T-helper 2 cell (primary cell): ENCODE measurements at places on chromosomes 3 and 15.

- DNase-seq, result no peak
Observed at GRCh38 chr3:145698749-145699148, 462.2 kb downstream of the PLOD2 start.

GRCh38 chr3:160343132-160343531 is 55.9 kb downstream of the IFT80 start:
- DNase-seq, result no peak

- peak; percentile 65 for DNase-seq
Observed at GRCh38 chr15:44729408-44730127, 6.8 kb upstream of the TRIM69 start.

DNA sequence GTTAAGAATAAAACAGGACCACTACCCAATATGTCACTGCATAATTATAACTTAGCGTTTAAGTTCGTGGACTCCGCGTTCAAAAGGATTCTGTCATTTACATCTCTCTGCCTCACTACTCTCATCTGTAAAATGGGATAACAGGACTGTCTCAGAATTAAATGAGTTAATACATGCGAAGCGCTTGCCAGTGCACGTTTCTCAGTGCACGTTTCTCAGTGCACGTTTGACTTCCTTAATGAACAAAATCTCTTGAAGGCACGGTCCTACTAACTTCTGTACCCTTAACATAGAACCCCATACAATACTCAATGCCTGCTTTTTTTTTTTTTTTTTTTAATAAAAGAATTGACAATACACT is 499 bp downstream of the RABL3 start:
- DNase-seq, result no peak

GRCh38 chr15:91889111-91889815 is 35.8 kb downstream of the SLCO3A1 start:
- no peak for DNase-seq

DNA sequence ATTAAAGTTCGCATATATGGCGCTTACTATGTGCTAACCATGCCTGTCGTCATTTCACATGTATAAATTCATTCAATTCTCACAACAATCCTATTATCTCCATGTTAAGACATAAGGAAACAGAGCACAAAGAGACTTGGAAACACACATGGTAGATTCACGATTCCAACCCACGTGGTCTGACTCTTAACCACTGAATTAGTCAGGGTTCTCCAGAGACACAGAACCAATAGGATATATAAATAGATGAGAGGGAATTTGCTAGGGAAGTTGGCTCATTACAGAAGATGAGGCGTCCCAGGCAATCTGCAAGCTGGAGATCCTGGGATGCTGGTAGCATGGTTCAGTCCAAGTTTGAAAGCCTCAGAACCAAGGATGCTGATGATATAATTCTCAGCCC is 765.3 kb downstream of the TBL1XR1 start:
- no peak for DNase-seq

- no peak for DNase-seq
Observed at GRCh38 chr3:23650371-23651140, 155.2 kb upstream of the UBE2E1 start.

GRCh38 chr3:43465109-43465508 is 156.7 kb downstream of the ANO10 start:
- DNase-seq, result no peak

GRCh38 chr3:181313335-181313734 is 323.8 kb upstream of the DNAJC19 start:
- DNase-seq, result no peak

GRCh38 chr3:157079676-157080369 is 80.1 kb downstream of the CCNL1 start:
- no peak for DNase-seq

DNA sequence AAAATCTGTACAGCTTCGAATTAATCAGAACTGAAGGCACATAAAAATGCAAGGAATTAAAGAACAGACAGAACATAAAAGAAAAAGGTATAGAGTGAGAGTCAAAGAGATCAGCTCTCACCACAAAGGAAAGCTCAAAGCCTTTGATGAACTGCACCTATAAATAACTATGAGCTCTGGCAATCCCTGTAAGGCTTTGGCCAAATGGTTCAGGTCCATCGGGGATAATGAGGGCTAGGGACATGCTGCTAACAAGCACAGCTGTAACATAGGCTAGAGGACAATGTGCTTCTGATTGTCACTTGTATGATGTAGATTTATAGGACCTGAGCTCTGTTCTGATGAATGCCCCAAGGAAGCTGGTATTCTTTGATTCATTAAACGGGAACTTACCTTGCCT is 113.9 kb upstream of the MRPL3 start:
- DNase-seq, result no peak

DNA sequence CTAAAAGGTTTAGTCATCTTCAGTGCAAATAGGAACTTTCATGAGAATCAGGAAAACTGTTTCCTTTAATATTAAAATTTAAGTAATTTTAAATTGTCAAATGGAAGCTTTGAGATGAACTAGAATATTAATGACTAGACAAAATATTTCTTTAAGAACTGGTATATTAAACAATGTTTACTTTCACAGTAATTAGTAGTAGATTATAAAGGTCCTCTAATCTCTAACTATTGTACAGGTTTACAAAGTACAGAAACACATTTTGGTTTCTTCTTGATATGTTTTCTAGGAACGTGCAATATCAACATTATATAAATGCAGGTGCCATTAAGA is 138.9 kb downstream of the CLASP2 start:
- DNase-seq, result no peak

DNA sequence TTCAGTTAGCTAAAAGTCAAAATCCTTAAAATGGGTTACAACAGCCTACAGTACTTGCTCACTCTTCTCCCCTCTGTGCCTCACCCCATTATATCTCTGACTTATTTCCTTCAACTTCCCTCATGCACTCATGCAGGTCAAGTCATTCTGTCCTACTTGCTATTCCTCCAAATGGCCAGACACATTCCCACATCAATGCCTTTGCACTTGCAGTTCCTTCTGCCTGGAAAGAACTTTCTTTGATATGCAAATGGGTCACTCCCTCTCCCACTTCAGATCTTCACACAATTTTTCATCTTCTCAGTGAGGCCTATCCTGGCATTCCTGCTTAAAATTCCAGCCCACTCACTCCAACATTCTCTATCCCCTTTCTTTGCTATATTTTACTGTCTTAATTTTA is 547.2 kb upstream of the TGFBR2 start:
- no peak for DNase-seq

DNA sequence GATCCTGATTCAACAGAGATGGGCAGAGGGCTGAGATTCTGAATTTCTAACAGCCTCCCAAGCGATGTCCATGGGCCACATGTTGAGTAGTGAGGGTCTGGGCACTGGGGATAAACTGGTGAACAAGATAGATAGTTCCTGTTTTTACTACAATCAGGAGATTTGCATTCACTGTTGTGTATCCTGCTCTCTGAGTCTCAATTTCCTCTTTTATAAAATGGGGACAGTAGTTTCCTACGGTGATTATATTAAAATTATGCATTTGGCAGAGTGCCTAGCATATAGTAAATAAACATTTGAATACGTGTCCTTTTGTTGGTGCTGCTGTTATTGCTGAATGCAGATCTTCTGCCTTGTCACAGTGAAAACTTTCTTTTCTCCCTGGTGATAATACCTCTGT is 102.5 kb downstream of the MYH15 start:
- no peak for DNase-seq

GRCh38 chr3:4906107-4906621 is 73.1 kb upstream of the BHLHE40 start:
- DNase-seq, result no peak

GRCh38 chr15:50933341-50933740 is 24.9 kb downstream of the AP4E1 start:
- DNase-seq, result no peak

DNA sequence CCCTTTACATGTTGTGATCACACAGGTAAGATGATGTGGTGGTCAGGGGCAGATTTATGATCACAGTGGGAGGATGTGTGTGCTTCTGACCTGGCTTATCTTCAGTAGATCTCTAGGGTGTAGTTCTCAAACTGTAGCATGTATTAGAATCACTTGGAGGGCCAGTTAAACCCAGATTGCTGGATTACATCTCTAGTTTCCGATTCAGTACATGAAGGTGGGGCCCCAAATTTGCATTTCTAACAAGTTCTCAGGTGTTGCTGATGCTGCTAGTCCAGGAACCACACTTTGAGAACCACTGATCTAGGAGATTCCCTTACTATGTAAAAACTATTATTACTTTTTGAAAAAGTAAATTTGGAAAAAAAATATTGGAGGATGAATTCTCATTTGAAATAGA is 199.3 kb upstream of the GOLIM4 start:
- no peak for DNase-seq

- no peak for DNase-seq
Observed at GRCh38 chr3:44337248-44337785, 1.2 kb upstream of the TCAIM start.

GRCh38 chr3:110588906-110589305 is 482.7 kb upstream of the NECTIN3 start:
- DNase-seq, result no peak

- DNase-seq, result no peak
Observed at GRCh38 chr15:39622660-39623516, 42.0 kb downstream of the THBS1 start.

DNA sequence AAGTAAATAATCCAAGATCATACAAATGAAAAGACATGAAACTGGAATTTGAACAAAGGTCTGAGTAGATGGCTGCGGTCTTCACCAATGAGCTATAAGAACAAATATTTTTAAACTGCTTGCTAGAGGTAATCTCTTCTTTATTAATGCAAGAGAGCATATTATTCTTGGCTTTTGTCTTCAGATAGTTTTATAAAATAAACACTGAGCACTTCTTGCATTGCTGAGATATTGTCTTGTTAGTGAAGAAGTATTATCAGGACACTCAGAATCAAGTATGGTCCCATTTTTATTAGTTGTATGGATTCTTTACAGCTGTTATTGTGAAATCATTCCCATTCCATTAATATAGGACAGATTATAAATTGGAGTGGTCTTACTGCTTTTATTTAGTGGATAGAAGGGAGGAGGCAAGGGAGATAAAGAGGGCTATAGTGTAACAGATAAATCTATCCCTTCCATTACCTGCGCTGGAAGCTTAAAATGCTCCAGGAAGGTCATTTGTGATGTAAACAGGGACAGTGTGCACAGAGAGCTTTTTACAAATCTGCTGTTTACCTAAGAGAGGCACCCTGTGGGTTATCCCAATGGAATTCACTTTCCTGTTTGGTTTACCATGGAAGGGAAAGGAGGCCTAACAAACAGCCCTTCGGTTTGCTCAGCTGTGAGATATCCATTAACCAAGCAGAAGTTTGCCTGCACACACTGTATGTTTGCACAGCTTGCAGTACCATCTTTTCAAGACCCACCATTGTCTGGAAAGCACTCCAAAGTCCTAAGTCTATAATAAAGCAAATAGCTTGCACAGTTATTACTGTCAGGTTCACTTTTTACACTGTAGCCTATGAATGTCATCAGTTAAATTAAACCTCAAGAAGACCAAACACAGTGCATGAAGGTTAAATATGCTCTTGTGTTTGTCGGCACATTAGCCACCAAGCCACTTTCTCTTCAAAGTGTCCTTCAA is 347.7 kb upstream of the TGFBR2 start:
- DNase-seq, result no peak
